Retinal pigment epithelial cell (primary cell): ENCODE measurements at places on chromosomes 16 and 17.
A peak's percentile ranks its signal among the peaks of the same experiment; 100 is the strongest.

GRCh38 chr17:55062921-55063320, 94.4 kb downstream of the STXBP4 start:
- DNase-seq, result no peak

DNA sequence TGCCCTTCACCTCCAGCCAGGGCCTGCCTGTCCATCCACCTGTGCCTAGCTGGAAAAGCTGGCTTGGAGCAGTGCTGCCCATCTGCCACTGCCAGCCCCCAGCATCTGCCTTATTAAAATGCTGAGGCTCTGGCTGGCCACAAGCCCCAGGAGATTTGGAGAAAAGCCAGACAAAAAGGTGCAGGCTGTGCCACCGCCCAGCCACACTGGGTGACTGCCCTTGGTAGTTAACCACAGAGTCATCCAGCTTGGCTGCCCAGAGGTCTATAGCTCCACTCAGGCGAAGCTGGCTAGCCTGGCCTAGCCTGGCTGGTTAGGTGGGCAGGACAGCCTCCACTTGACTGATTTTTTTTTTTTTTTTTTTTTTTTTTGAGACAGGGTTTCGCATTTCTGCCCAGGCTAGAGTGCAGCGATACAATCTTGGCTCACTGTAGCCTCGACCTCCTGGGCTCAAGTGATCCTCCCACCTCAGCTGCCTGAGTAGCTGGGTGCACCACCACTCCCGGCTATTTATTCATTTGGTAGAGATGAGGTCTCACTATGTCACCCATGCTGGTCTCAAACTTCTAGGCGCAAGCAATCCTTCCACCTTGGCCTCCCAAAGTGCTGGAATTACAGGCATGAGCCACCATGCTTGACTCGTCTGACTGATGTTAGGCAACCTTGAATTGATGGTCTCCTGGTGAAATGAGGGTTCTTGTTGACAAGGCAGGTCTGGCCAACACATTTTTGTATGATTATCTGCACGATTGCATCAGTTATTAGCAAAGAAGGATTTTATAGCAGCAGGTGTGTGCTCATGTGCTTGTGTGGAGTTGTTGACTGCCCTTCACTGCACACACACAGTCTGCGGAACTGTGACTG, 103.8 kb downstream of the RAB11FIP4 start:
- no peak for DNase-seq

DNA sequence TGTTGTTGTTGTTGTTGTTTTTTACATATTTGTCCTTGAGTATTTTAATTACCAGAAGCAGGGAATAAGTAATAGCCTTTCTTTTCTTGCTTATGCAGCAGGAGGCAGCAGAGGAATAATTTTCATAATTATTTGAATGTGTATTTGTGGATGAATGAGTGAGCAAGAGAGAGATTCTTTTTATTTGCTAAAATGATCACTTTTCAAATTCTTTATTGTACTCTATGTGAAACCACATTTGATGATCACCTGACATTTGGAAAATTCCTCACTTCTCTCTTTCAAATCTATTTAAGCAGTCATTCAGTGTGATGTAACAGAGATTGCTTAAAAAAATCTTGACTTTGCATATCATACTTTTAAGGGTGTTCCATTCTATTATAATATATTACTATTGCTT, 223.6 kb downstream of the BCAS3 start:
- DNase-seq, result peak; percentile 31

DNA sequence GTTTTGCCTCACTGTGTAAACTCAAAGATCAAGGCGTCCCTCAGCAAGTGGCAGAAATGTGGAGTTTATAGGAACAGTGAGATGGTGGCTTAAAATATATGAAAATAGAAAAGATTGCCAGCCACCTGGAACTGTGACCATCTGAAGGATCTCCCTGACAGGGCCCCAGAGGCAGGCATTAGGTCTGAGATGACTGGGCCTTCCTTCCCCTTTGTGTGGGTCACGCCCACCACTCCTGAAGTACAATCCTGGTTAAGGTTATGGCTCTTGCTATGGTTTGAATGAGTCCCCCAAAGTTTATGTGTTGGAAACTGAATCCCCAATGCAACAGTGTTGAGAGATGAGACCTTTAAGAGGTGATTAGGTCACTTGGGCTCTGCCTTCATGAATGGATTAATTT, 6.4 kb downstream of the ST6GALNAC2 start:
- DNase-seq, result no peak

DNA sequence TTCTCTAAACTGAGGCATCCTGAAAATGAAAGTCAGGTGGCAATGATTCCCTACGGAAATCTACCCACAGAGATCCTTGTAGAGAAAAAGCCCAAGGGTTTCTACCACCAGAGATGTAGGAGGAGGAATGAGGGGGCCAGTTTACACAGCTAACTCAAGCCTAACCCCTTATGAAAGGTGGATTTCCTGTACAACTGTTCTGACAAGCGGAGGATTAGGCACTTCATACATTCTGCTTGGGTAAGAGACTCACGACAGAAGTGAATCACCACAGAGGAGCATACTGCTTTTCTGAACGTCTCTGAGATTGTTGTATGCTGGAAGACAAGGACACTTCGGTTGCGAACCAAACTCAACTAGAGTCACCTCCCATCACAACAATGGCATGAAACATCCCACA, 72.7 kb downstream of the SMG6 start:
- DNase-seq, result no peak

GRCh38 chr17:81240761-81241160, 1.6 kb downstream of the NDUFAF8 start:
- DNase-seq, result no peak

- DNase-seq, result no peak
These were observed 156.6 kb upstream of the MAF start for GRCh38 chr16:79757163-79757562.

- no peak for DNase-seq
These were observed 2.5 kb upstream of the ZNF423 start for GRCh38 chr16:49858200-49859124.

GRCh38 chr17:33650304-33650703, 357.2 kb upstream of the ASIC2 start:
- DNase-seq, result no peak

GRCh38 chr16:13997526-13997925, 73.6 kb upstream of the MRTFB start:
- no peak for DNase-seq

GRCh38 chr17:29126268-29126930, 53.8 kb downstream of the MYO18A start:
- DNase-seq, result no peak

GRCh38 chr17:80927791-80928216, 63.8 kb upstream of the CHMP6 start:
- DNase-seq, result no peak

- no peak for DNase-seq
These were observed 40.0 kb downstream of the SEC14L1 start for GRCh38 chr17:77180503-77181357.

GRCh38 chr16:48158296-48158695, 2.5 kb upstream of the ABCC12 start:
- peak; percentile 27 for DNase-seq
